ENCODE measurements at places on chromosomes 5 and 9.

DNA sequence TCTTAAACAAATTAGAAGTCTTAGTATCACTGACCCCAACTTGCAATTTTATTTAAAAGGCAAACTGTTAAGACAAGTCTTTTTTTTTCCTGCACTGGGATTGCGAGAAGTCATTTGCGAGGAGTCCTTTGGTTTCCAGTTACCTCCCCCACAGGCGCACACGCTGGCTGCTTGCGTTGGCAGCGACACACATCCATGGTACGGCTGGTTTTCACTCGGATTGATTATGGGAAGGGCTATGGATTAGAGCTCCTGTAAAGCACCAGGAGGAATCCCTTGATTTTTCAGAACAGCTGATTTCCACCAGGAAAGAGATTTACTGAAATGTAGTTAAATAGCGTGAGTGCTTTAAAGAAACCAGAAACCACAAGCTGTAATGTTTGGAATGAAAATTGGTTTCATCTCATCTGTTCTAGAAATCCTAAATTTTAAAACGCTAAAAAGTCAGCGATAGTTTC, 737 bp downstream of the SLC1A3 start:
- peak; percentile 34 for DNase-seq

DNA sequence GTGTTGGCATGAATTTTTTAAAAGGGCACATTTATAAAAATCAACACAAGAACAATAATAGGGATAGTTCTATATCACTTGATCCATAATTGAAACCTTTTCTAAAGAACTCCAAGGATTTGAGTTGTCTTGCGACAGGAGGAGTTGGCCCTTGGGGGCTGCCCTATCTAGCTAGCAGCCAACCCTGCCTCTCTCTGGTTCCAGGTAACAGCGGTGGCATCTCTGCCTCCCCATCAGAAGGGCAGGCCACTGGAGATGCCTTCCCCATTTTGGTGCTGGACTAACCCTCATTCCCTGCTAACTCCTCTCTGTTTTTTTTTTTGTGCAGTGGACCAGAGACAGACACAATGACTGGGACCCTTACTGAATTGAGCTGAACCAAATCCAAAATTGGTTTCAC, 393.0 kb downstream of the MED10 start:
- no peak for DNase-seq

GRCh38 chr5:180328296-180329137, 24.6 kb downstream of the GFPT2 start:
- peak; percentile 93 for DNase-seq

- no peak for DNase-seq
Observed at GRCh38 chr5:78903861-78904260, 81.2 kb downstream of the ARSB start.

DNA sequence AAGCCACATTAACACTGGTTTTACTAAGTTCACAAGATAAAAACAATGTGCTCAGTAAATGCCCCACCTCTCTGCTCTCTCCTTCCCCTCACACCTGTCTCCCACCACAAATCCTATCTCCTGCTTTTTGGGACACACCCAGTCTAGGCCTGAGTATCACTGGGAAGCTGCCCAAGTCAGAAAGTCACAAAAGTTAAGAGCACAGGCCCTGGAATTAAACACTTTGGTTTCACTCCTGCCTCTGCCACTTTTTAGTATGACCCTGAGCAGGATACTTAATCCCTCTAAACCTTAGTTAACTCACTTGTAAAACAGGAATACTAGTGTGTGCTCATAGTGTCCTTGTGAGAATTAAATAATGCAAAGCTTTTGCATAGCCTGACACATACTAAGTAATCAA, 11.3 kb downstream of the C5 start:
- no peak for DNase-seq

- no peak for DNase-seq
Observed at GRCh38 chr5:174312641-174313040, 267.1 kb downstream of the NSG2 start.

DNA sequence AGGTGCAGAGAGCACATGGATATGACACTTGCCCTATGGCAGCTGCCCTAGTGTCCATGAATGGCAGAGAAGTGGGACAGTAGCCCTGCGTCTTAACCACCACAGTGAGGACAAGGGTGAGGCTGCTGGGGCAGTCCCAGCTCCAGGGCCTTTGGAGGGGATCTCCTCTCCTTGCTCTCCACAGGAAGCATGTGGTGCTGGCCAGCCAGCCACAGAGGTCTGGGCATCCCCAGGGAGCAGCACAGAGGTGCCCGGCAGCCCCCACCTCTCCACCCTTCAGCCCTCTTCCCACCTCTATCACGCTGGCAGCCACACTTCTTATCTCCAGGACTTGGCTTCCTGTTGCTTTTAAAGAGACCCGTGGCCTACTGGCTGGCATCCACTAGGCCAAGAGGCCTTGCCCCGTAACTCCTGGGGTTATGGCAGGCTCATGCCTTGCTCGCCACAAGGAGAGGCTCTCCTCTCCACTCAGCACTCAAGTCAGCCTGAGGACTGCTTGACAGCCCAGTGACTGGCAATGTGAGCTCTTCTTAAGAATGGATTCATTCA, 21.9 kb downstream of the CSF2 start:
- peak; percentile 88 for DNase-seq

- no peak for DNase-seq
Observed at GRCh38 chr5:34459908-34460307, 196.2 kb upstream of the RAI14 start.

DNA sequence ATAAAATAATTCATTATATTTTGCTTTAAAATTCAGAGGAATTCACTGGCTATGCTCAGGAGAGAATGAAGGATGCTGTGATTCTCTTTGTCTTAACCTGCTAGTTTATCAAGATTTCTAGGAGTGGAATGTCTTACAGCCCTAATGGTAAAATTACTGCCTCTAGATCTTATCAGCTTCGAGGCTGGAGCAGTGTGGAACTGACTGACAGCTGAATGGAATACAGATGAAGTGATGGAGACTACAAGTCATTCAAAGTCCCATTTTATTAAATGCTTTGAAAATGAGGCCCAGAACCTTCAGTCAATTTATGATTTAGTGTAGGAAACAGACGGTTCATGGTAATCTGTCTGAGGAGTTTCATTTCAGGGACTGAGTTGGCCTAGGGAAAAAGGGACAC, 202.1 kb downstream of the RFX3 start:
- DNase-seq, result no peak

GRCh38 chr5:68318955-68319705, 103.6 kb downstream of the PIK3R1 start:
- no peak for DNase-seq

DNA sequence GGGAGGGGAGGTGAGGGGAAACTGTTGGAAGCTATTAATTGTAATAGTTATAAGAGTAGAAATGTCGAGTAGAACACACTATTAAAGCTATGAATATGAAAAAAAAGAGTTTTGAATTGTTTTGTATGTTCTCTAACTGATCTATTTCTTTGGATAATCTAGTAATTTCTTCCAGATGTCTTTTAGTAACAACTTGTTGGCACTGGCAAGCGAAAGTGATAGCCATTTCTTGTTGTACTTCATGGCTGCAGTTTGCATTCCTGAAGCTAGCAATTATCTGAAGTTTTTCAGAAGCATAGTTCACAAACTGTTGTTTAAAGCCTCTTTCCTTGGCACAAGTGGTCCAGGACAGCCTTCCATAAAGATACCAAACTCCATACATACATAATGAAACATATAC, 49.4 kb upstream of the SPATA31C2 start:
- no peak for DNase-seq

Measured in hematopoietic multipotent progenitor cell treated with erythropoietin and hydrocortisone succinate and interleukin-3 and kit ligand, for 4 days (in vitro differentiated cells).